Motor neuron (in vitro differentiated cells): ENCODE measurements at places on chromosomes 1 and 21. TPM values are rescaled to one million over a fixed set of nuclear protein-coding genes. Genes with fewer than 3 reads are reported as not detected.

The HNRNPCL4 gene
- total RNA-seq = not detected in 2 replicates

The DIO1 gene
- 1.0 and 1.2 TPM in 2 replicates for total RNA-seq

- peak; percentile 98 for ATAC-seq
Observed at GRCh38 chr1:81424061-81424460, 376.7 kb upstream of the ADGRL2 start.

The CFHR5 gene
- not detected in 2 replicates for total RNA-seq

The LCE3D gene
- total RNA-seq = not detected in 2 replicates

DNA sequence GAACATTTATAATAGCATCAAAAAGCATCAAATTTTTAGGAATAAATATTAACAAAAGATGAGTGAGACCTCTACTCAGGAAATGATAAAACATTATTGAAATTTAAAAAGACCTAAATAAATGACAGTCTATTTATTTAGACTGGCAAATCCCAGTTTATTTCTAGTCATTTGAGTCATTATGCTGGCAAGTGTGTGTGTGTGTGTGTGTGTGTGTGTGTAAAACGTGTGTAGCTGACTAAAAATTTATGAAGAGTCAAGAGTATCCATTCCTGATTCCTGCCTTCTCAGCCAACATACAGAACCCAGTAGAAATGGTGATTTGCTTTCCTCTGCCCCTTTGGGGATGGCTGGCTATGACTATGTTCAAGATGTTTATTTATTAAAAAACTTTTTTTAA lies 46.2 kb downstream of the OSBPL9 start:
- no peak for ATAC-seq

DNA sequence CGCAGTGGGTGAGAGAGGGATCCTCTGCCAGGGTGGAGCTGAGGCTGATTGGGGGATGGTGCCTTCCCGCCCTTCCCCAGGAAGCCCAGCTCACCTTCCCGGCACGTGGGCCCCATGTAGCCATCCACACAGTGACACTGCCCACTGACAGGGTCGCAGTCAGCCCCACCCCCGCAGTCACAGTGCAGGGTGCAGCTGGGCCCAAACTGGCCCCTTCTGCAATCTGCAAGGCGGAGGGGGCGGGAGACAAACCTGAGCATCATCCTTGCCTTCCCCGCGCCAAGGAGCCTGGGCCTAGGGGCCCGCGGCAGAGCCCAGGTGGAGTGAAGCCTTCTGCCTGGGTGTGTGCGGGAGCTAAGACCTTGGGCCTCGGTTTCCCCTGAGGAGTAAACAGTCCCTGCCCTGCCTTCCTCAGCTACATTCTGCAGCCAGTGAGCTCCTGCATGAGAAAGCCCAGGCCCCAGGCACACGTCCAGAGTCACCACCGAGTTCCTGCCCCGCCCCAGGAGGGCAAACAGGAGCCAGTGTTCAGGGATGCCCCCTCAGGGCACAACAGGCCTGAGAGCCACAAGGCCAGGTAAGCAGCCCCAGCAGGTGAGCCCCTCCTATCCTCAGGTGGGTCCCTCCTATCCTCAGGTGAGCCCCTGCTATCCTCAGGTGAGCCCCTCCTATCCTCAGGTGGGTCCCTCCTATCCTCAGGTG lies 38.2 kb downstream of the ARHGEF16 start:
- ATAC-seq = no peak

The OR2T11 gene
- not detected in 2 replicates for total RNA-seq

DNA sequence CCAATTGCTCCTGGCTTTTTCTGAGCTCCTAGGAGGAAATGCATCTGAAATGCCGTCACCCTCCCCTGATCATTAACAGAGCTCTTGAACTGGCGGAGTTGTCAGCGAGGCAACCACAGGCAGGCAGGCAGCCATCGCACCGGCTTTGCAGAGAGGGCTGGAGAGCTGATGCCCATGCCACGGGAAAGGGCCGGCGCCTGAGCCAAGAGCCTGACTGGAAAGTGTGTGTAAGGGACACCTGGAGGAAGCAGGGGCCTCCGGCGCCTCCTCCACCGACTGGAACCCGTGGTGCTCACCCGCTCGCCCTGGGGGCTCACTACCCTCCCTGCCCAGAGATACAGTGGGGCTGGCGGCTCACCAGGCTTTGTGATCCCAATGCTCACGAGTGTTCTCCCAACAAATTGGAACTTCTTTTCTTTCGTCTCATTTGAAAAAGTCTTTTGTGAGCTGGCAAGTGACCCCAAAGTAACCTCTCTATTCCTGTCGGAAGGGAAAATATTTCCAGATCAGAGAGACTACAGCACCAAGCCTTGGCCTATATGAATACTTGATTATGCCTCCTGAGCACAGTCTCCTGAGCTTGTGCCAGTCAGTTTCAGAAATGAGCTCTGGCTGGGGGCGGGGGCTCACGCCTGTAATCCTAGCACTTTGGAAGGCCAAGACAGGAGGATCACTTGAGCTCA lies 97.7 kb upstream of the SLC25A33 start:
- peak; percentile 64 for ATAC-seq

- ATAC-seq = no peak
Observed at GRCh38 chr1:201968202-201968925, 13.1 kb downstream of the TIMM17A start.

DNA sequence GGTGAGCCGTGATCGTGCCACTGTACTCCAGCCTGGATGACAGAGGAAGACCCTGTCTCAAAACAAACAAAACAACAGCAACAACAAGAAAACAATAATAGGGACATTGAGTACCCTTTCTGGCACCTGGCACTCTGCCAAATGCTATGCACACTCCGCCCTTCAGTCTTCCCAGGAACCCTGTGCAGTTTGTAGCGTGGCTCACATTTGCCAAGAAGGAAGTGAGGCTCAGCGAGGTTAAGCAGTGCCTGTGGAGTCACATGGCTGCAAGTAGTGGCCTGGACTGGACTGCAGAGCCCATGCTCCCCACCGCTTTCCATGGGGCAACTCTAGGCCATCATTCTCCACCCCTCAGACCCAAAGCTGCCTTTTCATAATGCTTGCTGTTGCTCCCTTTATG lies 5.3 kb upstream of the EVA1B start:
- ATAC-seq = no peak

GRCh38 chr1:5941671-5942070 lies 50.6 kb downstream of the NPHP4 start:
- no peak for ATAC-seq

DNA sequence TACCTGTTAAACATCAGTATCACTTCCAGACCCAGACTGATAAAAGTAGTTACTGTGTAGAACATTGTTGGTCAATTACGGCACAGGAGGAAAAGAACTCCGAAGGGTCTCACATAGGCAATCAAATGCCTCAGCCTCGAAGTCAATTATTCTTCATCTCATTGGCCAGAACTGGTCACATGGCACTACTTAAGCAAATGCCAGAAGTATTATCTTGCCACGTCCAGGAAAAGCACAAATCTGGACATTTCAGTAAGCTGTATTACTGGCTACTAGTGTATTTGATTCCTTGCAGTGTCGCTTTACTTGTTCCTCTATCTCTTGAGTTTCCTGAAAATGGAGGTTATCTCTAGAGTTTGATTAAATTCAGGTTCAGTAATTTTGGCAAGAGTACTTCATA lies 24.4 kb downstream of the DIO1 start:
- ATAC-seq = no peak

DNA sequence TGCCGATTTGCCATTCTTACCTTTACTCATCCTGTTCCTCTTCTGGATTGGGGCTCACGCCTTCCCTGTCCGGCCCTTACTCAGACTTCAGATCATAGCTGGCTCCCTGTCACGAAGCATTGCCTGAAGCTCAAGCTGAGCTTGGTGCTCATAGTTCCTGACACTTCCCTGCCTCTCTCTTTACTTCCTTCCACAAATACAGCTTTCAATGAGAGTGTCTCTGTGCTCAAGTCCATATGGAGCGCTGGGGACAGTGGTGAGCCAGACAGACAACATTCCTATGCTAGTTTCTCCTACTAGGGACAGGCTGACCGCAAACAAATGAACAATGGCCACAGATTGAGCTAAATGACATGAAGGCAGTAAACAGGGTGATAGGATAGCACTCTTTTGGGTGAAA lies 38.1 kb downstream of the HHAT start:
- no peak for ATAC-seq

DNA sequence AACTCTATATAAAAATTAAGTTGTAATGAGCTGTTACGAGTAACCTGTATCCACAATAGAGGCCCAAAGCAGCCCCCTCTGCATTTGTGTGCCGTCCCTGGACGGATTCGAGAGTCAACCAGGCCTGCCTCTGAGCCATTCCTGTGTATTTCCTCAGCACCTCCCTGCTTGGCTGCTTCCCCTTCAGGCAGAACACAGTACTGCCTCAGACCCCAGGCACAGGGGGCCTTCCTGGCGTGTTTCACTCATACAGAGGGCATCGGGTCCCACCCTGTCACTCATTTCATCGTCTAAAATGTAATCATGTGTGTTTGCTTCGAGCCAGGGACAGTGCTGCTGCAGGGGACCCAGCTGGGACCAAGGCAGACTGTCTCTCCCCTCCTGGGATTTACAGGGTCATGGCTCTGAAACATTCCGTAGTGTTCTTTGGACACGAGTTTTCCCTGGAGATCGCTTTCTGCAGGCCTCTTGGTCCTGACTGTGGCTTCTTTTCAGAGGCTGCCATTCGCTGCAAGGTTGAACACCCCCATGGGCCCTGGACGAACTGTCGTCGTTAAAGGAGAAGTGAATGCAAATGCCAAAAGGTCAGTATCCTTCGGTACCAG lies 19.4 kb downstream of the LGALS8 start:
- peak; percentile 24 for ATAC-seq

- ATAC-seq = no peak
Observed at GRCh38 chr1:19289244-19289643, 674 bp upstream of the AKR7A3 start.

The AK5 gene
- 0.31 and 0.58 TPM in 2 replicates for total RNA-seq

- ATAC-seq = no peak
Observed at GRCh38 chr21:27047283-27047657, 80.4 kb upstream of the ADAMTS5 start.

GRCh38 chr1:151235235-151235634 lies 19.3 kb upstream of the PSMD4 start:
- no peak for ATAC-seq

- no peak for ATAC-seq
Observed at GRCh38 chr21:17089091-17089491, 423.8 kb upstream of the CXADR start.

DNA sequence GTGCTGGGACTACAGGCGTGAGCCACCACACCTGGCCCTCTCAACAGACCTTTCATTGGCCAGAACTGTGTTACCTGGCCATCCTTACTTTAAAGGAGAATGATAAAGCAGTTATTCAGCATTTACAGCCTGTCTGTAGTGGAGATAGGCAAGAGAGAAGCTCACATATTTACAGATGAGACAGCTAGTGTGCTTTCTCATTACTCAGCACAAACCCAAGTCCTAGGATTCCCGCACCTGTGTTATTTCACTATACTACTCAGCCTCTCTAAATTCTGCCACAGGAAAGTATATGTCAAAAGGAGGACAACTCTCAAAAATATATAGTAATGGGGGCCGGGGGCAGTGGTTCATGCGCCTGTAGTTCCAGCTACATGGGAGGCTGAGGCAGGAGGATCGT lies 15.9 kb upstream of the MYOC start:
- no peak for ATAC-seq

DNA sequence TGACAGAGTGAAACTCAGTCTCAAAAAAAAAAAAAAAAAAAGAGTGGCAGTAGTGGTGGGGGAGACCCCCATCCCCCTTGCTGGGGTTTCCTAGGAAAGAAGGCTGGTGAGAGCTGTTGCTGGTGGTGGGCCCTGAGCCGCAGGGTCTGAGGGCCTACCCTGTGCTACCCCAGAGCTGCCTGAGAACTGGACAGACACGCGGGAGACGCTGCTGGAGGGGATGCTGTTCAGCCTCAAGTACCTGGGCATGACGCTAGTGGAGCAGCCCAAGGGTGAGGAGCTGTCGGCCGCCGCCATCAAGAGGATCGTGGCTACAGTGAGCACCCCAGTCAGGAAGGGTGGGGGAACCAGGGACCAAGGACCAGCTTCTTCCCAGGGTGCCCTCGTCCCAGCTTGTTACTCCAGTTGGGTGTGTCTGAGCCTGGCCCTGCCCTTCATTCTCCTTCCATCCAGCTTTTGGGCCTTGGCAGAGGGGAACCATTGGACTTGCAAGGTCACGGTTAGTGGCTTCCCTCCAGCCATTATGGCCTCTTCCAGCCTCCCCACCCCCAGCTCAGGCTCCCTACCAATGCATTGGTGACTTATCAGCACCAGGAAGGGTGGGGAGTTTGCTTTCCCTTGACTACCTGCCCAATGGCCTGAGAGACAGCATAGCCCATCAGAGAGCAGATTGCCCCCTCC lies 10.5 kb downstream of the LDLRAP1 start:
- no peak for ATAC-seq

The MTFR1L gene
- 62.7 and 69.1 TPM in 2 replicates for total RNA-seq

DNA sequence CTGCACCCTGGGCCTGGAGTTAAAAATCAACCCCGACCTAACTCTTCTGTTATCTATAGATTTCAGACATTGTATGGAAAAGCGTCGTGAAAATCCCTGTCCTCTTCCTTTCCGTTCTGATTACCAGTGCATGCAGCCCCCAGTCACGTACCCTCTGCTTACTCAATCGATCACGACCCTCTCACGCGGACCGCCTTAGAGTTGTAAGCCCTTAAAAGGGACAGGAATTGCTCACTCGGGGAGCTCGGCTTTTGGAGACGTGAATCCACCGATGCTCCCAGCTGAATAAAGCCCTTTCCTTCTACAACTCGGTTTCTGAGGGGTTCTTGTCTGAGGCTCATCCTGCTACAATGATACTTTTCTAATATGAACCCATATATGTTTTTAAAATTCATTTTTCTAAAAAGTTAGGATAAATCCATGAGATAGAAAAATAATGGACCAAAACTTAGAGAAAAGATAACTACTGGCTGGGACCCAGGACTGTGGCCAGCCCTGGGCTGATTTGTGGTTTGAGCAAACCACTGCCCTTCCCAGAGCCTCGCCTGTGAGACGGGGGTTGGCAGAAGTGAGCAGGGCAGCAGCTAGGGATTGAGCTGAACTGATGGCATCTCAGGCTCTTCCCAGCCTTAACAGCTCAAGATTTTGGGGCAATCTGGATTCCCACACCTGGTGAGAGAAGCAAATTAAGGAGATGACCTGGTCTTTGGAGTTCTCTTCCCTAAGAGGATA lies 5.0 kb downstream of the UQCRHL start:
- ATAC-seq = no peak

DNA sequence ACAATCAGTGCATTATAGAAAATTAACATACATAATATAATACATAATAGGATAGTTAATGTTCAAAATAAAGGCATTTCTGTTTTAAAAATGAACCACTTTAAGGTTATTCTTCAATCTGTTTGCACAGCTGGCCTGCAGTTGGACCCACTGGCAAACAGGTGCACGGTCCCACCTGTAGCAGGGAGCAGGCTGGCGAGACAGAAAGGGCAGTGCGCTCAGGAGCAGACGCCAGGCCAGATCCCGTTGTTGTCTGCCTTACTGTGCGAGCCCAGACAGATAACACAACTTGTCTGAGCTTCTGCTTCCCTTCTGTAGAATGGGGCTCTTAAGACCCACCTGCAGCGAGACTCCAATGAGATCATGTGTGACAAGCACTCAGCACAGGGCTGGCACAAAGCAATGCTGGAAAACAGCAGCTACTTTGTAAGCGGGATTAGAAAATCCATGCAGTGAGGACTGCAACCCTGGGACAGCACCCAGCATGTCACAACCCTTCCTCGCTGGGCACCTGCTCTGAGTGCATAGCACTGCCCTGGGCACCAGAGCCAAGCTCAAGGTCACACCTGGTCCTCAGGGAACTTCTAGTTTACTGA lies 33.5 kb downstream of the VPS26C start:
- ATAC-seq = no peak

- peak; percentile 30 for ATAC-seq
Observed at GRCh38 chr1:77056525-77056924, 162.7 kb downstream of the PIGK start.

The SPATA21 gene
- total RNA-seq = 0.14 TPM in 1 of 2 replicates, not detected in the other
